PC-3 (cell line): ENCODE measurements at places on chromosomes 2 and 18. TPM values are rescaled to one million over a fixed set of nuclear protein-coding genes. Genes with fewer than 3 reads are reported as not detected.

- DNase-seq: no peak
- H3K27me3 ChIP-seq: no peaks in the 10 kb centered on the region
- no peak overlapping the region for H3K4me3 ChIP-seq
- peak overlapping the region; percentile 52 for H3K27ac ChIP-seq
- H3K4me1 ChIP-seq: peaks cover 77% of the 10 kb centered on the region
These were observed 181.2 kb downstream of the ANAPC1 start for GRCh38 chr2:111702804-111703196.

The DNER gene
- total RNA-seq: 1.1 and 4.0 TPM in 2 replicates

The GKN1 gene
- total RNA-seq: not detected in 2 replicates

GRCh38 chr18:22368021-22368420 is 49.7 kb downstream of the CTAGE1 start:
- no peaks in the 10 kb centered on the region for H3K36me3 ChIP-seq
- H3K4me1 ChIP-seq: peaks cover 19% of the 10 kb centered on the region
- DNase-seq: no peak
- no peak overlapping the region for H3K4me3 ChIP-seq

The PRSS56 gene
- not detected in 2 replicates for total RNA-seq
